ENCODE measurements at places on chromosomes 13 and 19.

DNA sequence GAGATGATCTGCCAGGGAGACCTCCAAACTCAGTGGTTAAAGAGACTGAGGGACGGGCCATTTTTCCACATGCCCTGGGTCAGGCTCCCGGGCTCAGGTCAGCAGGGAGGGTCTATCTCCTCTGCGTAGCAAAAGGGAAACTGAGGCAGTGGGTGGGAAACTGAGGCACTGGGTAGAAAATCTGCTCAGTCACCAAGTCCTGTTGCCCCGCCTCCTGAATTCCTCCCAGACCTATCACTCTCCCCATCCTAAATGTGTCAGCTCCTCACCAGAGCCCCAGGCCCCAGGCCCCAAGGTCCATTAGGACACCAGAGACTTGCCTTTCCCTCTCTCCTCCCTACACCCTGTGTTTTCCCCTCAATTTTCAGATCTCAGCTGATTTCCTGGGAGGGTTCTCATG, 2.4 kb downstream of the CD320 start:
- no peak for DNase-seq

- DNase-seq, result no peak
Measured at GRCh38 chr19:2550431-2551171, 74.7 kb downstream of the GADD45B start.

DNA sequence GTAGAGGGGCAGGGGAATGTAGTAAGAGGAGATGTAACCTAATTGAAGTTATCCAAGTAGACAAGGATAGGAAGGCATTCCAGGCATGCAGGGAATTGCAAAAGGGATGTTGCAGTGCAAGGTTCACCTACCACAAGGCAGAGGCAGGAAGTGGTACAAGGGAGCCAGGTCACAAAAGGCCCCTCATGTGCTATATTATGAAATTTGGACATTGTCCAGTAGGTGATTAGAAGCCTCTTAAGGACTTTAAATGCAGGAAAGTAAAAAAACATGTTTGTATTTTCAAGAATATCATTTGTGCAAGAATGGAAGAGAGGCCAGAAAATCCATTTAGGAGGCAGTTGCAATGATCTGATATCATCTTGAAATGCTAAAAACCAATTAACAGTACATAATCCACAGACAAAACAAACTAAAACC, 111.4 kb downstream of the FRY start:
- DNase-seq, result no peak

DNA sequence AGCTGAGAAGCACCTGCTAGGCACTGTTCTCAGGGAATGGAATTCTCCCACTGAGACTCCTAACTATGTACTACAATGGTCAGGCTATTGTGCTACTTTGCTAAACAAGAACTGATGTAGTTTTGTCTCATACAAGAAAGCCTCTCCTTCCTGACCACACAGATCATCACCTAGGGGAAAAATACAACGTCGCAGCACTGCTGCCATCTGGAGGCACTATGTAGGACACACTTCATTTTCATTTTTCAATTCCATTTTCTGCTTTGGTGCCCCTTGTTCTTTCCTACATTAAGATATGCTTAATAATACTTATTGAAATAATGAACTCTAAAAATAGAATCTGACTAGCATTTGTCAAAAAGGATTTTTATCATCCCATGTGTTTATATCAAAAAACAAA, 21.1 kb downstream of the PROSER1 start:
- peak; percentile 56 for DNase-seq

DNA sequence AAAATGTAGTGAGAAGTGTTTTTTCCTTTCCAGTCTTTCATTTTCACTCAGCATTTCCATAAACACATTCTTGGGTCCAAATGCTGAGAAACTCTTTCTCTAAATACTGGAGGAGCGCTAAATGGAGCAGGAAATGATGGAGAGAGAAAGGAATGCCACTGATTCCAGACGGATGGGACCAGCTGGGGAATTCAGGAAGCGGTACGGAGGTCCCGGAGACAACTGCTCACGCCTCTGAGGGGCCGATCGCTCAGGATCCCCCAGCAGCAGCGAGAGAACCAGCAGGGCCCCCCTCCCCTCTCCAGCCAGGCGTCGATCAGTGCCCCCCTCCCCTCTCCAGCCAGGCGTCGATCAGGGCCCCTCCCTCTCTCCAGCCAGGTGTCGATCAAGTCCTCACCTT, 13.2 kb downstream of the RASA3 start:
- peak; percentile 89 for DNase-seq

- DNase-seq, result no peak
Measured at GRCh38 chr13:95650696-95651095, 6.2 kb upstream of the DZIP1 start.

DNA sequence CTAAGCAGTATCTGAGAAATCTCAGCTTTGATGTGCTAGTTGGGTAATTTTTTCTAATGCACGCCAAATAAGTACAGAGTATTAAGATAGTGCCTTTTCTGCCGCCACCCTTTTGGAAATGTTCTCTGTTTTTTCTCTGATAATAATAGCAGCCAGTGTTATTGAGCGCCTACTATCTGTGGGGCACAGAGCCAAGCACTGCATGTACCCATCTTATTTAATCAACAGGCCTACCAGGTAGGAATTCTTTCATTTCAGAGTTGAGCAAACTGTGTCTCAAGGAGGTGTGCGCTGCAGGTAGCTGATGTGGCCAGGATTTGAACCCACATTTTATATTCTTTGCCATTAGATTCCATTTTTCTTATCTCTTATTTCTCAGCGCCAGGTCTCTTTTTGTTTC, 1.4 kb downstream of the EPN1 start:
- DNase-seq, result no peak
